CD4-positive, alpha-beta T cell treated with Interleukin-21 for 1 hour (primary cell): ENCODE measurements at places on chromosomes 5 and 9.
A peak's percentile ranks its signal among the peaks of the same experiment; 100 is the strongest.

GRCh38 chr9:38286766-38287165, 105.7 kb upstream of the ALDH1B1 start:
- DNase-seq: no peak

DNA sequence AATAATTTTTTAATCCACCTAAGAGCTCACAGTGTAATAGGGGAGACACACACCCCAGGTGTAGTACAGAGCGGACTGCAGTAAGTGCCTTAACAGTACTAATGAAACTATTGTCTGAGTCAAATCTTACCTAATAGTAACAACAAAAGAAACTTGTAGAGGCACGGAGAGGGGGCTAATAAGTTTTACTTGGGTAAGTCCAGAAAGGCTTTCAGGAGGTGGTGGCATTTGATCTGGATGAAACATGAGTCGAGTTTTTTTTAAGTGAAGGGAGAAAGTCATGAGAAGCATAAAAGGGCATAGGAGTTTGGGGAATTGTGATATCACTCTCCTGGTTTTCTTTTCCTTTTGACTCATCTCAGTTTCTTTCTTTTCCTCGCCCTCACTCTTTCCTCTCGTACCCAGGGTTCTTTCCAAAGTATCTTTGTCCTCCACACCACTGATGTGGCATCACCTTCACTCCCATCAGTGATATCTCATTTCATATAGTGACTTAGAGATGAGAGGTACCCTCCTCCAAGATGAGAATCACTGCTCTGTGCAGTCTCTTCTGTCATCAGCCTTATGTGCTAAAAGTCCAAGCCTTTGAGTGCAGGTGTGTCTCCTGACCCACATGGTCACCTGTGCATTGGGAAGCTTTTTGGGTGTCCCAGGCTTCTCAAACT, 2.0 kb downstream of the CTNNA1 start:
- DNase-seq: no peak

- no peak for DNase-seq
Measured at GRCh38 chr5:143206196-143207053, 197.1 kb downstream of the NR3C1 start.

- no peak for DNase-seq
Measured at GRCh38 chr5:86011937-86012336, 605.8 kb upstream of the COX7C start.

GRCh38 chr9:110864011-110864410, 174.3 kb downstream of the LPAR1 start:
- DNase-seq: no peak

DNA sequence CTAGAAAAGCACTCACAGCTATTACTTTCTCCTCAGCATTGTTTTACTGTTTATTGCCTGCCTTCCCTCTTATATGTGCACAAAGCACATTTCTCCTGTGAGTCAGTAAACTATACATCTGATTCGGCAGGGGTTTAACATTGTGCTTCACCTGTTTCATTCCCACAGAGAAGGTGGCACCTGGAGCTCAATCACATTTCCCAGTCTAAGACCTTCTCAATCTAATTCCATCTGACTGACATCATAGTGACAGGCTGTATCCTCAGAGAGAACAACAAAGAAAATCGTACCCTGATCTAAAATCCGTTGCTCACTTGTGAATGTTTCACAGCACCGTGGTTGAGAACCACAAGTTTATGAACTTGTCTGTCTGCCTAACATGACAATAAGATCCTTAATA, 92.4 kb upstream of the CAST start:
- DNase-seq: no peak

DNA sequence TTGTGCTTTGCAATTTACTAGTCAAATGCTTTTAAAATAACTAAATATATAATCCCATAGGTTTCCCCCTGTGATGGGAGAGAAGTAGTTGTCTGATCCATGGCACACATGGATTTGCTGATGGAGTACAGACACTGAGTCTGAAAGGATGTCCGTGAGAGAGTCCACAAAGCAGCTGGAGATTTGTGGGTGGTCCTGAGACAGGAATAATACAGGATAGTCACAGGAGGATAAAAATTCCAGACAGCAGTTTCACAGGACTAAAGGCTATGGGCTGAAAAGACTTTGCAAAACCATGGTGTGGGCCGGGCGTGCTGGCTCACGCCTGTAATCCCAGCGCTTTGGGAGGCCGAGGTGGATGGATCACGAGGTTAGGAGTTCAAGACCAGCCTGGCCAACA, 58.7 kb upstream of the ZFR start:
- DNase-seq: no peak

GRCh38 chr5:131394128-131394527, 130.3 kb downstream of the CDC42SE2 start:
- peak; percentile 91 for DNase-seq

DNA sequence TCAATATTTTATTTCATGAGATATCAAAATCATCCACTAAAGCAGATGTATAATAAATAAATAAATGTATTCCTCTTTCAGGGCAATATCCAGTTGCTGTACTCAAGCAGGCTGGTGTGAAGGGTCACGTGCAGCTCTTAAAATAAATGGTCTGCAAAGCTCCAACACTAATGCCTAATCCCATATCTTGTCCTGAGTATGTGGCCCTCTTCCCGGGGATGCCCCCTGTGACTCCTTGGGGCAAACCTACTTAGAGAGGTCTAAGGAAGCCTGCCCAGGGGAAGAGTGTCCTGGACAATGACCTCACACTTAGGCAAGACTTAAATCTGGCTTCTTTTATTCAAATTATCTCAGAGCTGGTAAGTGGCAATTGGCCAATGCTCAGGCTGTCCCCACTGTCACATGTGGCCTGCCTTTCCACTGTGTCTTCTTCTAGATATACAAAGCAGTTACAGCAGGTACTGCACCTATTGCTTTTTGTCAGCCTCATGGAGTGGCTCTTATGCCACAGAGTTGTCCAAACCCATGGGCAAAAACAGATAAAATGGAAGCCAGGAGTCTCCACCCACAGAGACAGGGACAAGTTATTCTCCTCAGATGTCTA, 55.3 kb downstream of the SEMA5A start:
- DNase-seq: no peak

DNA sequence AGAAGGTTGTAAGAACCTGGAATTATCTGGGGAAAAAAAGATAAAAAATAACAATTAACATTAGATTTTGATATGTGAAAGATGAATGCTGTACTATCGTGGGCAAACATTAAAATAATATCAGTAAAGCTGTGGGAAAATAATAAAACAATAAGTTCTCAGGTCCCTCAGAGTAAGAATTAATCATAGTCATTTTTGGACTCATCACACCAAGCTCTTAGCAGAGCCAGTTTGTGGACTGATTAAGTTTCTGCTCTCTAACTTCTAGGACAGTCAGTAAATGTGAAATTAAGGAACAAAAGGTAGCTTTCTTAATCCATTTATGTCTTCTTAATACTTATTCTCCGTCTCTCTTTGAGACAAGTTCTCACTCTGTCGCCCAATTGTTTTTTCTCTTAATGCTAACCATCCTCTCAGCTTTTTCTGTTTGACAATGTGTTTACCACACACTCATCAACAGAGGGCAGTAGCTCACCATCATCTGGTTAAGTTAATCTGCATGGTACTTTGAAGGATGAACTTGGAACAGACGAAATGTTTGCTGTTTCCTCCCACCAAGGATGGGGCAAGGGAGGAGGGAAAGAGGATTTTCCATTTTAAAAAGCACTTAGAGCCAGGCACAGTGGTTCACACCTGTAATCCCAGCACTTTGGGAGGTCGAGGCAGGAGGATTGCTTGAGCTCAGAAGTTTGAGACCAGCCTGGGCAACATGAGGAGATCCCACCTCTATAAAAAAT, 5.3 kb upstream of the ACO1 start:
- DNase-seq: peak; percentile 83
